ENCODE measurements at places on chromosomes 16 and 17.

DNA sequence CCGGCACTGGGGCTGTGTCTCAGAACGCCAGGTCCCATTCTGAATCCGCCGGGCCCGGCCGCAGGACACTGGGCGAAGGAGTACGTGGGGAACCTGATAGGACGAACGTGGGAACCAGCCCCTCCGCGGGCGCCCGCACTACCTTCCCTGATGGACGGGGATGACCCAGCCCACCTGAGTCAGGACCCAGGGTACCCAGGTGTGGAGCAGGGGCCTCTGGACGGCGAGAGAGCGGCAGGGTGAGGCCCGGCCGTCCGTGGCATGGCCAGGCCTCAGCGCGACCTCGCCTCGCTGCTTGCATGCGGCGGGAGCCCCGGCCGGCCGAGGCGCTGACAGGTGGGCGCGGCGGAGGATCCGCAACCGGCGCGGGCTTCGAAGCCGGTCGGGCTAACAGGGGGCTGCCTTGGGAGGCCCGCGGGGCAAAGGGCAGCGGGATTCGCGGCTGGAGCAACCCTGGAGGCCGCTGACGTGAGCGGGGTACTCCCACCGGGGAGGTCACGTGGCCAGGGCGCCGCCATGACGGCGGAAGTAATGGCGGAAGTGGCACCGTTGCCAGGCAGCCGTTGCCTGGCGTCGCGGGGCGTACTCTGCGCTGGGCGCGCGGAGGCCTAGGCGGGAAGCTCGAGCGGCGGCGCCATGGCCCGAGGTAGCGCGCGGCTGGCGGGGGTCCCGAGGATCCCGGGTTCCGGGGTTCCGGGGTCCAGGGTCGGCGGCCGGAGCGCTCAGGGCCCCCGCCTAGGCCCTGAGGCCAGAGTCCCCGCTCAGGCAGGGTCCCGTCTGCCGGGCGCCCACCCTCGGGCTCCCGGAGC, at the start of gene WDR90:
TSS of gene WDR90 (plus strand) at position 585 of the 809 bp plus-strand sequence. CDS start at position 637, 52 bp downstream.
- DNase-seq, result peak; percentile 92

GRCh38 chr17:63552211-63552610, 1.9 kb downstream of the DCAF7 start:
- no peak for DNase-seq

DNA sequence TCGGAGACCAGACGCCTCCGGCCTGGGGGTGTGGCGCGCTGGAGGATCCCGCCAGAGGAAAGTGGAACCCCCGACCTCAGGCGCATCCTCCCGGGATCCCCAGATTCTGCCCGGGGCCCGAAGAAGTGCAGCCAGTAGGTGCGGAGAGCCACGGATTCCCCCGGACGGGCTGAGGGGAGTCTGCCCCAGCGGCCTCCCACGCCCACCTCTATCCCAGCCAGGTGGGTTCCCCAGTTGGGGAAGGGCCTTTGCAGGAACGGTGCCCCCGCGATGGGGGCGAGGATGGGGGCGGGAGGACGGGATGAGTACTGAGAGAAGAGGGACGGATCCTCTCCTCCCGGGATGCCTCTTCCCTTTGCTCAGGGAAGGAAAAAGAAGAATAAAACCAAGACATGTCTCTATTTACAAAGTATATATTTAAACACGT, 5.1 kb downstream of the CBX8 start:
- DNase-seq, result no peak

GRCh38 chr17:40095351-40095943, 4.9 kb downstream of the NR1D1 start:
- no peak for DNase-seq

- DNase-seq, result no peak
Measured at GRCh38 chr17:60269417-60269816, 119.6 kb downstream of the CA4 start.

- DNase-seq, result no peak
Measured at GRCh38 chr16:60279061-60279665, 1545.0 kb upstream of the GOT2 start.

DNA sequence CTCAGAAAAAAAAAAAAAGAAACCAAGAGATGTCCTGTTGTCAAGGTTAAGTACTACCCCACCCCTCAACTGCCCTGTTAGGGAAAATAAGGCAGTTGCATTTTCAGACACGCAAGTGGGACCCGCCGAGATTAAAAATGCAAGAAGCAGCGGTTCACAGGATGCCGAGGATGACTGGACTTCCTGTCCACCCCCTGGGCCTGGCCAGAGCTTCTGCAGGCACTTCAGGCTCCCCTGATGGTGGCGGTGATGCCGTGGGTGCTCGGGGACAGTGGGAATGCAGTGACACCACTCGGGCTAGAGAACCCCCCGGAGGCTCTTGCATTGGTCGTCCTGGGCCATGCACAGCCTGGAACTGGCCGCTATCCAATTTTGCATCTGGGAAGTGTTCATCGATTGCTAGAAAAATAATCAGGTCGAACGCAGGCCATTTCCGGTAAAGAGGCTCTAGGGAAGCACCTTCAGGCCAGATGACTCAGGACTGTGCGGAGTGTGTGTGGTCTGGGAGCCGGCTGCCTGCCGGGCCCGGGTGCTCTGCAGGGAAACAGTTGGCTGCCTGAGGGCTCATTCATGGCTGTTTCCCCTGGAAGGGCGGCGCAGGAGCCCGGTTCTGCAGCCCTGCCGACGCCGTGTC, 13.4 kb upstream of the CRISPLD2 start:
- DNase-seq, result peak; percentile 92

DNA sequence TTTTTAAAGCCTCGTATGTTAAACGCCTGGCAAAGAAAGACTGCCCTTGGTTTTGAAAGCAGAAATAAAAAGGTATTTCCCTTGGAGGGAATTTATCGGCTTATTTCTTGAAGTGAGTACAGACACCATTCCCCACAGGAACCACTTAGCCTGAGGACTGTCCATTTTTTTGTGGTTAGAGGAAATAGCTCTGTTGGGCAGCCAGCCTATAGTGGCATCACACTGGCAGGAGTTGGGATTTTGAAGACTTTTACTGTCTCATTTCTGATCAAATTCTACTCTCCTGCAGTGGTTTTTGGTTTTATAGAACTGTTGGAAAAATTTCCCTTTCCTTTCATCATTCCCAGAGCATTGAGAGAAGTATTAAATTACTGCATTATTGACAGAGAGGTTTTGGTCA, 34.1 kb upstream of the CDC6 start:
- DNase-seq, result peak; percentile 15

DNA sequence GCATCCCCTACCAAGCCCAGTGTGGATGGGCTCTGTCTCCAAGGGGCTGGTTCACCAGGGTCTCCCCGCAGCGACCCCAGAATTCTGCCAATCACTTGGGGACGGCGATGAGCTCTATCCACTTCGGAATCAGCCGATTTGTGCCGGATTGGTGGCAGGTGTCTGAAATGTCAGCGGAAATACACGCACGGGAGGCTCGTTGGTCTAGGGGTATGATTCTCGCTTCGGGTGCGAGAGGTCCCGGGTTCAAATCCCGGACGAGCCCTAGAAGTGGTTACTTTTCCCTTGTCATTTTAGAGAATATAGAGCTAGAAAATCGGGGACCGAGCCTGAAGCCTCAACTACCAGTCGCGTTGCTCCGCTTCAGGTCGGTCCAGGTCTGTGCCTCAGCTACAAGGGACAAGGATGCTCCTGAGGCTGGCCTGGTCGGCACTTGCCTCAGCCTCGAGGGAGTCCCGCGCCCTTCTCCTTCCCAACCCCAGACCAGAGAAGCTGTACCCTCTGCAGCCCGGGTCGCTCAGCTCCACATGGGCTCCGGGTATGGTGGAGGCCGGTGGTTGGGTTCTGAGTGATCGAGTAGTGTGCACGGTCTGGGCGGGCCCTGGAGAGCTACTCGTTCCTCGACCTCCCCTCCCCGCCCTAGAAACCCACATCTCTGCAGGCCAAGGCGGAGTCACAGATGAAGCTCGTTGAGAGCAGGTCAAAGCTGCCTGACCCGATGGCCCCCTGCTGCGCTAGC, 16.0 kb upstream of the OR1F1 start:
- DNase-seq, result peak; percentile 62

DNA sequence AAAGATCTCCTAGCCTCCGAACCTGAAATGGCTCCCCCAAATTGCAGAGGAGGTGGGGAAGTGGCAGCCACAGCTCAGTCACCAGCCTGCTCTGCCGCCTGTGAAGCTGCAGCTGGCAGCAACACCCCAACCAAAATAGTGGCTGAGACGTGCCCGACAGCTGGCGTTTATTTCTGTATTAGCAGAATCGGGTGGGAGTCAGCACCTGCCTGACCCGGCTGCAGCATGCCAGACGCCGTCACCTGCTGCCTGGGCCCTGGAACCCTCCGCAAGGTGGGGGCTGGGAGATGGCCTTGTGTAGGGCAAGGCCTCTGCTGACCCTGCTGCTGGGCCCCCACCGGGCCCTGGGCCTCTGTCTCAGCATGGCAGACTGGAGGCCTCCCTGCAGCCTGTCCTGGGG, 17.5 kb upstream of the PABPN1L start:
- no peak for DNase-seq

GRCh38 chr17:1830288-1830687, 483 bp downstream of the RPA1 start:
- DNase-seq, result no peak

DNA sequence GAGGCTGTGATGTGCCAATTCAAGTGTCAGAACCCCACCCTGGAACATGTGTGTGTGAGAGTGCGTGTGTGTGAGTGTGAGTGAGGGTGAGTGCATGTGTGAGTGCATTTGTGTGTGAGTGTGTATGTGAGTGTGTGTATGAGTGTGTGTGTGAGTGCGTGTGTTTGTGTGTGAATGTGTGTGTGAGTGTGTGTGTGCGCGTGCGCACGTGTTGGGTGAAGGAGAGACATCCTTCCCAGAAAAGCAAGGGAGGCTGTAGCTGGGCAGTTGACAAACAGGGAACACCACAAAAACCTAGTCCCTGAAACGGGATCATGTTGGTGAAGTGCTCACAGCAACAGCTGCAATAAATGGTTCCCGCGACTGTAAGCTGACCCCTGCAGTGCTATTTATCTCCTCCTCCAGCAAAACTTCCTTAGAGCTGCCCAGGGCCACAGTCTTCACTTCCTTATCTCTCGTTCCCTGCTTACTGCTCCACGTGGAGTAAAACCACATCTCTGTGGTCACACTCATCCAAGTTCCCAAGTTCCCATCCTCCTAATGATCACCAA, 40.1 kb upstream of the RPL38 start:
- DNase-seq, result no peak

DNA sequence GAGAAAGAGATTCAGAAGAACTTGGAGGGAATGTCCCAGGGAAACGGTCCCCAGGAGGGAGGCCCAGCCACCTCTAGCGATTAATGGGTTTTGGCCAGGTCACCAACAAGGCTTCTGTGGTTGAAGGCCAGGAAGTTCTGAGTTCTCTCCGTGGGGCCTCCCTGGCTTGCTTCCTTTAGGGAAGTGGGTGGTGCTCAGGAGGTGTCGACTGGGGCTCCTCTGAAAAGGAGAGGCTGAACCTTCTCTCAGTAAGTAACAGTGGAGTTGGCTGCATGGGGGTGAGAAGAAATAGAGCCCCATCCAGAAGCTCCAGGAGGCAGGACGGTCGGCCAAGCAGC, 77.1 kb upstream of the GSE1 start:
- DNase-seq, result no peak

DNA sequence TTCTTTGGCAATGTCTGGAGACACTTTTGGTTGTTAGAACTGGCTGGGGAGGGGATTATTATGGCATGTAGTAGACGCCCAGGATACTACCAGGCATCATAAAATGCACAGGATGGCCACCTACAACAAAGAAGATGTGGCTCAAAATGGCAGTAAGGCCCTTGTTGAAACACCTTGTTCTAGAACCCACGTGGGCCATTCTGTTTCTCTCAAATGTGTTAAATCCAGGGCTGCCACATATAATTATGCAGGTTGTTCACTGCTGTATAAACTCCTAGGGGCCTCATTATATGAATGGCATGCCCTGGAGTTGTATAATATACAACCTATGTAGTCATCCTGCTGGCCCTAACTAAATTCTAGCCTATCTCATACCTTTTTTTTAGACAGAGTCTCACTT, 123.5 kb upstream of the HAS3 start:
- DNase-seq, result no peak

DNA sequence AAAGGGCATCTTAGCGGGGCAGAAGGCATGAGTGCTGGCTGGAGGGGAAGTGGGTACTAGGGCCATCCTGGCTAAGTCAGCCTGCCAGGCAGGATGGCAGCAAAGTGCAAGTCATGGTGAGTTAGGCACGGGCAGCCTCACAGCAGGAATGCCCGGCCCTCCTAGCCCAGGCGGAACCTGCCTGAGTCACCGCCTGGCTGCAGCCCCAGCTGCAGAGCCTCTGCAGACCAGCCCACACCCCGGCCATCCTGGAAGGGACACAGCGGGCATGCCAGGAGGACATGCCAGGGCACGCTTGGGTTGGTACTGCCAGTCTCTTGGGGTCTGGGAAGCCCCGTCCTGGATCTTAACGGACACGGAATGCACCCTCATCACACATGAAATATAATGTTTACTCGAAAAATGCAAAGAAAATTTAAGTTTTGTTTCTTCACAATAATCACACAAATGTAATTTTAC, 5.0 kb upstream of the ALDH3A1 start:
- peak; percentile 70 for DNase-seq

DNA sequence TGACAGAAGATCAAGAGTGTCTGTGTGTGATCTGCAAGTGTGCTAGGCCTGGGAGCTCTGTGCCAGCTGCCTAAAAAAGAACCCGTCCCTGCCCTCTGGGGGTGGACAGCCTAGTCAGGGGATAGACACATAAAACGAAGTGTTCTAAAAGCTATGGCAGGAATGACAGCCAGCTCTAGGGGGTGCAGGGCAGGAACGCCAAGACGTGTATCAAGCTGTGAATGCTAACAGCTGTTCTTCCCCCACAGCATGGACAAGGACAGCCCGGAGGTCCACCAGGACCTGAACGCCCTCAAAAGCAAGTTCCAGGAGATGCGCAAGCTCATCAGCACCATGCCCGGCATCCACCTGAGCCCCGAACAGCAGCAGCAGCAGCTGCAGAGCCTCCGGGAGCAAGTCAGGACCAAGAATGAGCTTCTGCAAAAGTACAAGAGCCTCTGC, 5.1 kb downstream of the RASD1 start:
- no peak for DNase-seq

DNA sequence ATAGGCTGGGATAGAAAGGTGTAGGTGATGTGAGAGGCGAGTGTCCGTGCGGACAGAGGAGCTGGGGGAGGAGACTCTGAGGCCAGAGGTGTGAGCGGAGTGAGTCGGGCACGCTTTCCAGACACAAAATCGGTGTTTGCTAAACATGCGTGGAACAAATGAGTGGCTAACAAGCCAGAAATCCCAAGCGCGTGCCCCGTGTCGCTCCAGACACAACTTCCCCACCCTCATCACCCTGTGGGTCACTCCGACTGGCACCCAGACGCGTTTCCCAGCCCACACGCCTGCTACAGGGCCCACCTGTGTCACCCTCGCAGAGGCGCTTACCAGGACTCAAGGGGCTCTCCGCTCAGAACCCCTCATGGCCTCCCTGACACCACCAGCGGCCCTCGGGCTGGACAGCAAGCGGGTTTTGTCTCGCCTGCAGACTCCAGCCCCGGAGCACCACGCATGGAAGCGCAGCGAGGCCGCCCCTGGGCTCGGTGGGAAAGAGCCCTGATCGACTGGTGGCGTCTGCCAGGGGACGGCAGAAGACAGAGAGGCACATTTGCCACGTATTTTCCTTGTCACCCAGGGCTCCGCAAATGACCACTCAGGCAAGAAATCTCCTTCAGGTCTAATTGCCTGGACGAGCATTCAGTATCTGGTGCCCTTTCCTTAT, 6.0 kb upstream of the RPH3AL start:
- no peak for DNase-seq

- DNase-seq, result peak; percentile 91
Measured at GRCh38 chr16:89319886-89320781, 102.6 kb downstream of the ZNF778 start.

GRCh38 chr17:55585629-55586028, 74.4 kb upstream of the SMIM36 start:
- no peak for DNase-seq

GRCh38 chr16:68676113-68676860, 31.2 kb downstream of the CDH3 start:
- DNase-seq, result no peak

Data from fibroblast of skin of back (primary cell).